ENCODE measurements at places on chromosomes 3 and 15.

DNA sequence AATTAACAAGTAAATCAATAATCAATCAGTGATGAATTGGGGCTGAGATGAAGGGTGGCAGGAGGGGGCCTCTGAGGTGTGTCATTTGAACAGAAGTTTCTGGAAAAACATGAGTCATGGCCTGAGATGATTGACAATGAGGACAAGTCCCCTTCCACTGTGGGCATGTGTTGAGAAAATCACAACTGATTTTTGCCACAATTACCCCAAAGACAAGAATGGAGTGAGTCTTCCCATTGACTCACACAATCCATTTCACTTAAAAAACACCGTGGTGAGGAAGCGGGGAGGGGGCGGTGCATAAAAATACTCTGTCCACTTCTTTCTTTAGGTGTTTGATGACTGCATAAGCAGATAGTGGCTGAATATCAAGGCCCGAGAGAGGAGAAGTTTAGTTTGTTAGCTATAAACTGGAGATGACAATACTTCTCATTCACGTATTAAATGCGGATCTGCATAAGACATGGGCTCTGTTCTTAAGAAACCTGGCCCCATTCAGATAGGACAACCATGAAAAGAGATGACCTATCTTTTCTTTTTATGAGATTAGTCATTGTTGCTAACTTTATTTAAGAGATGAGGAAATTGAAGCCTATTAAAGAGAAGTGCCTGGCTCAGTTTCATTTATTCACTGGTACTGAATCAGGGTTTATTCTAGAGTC is 34.7 kb downstream of the SHC4 start:
- no peak for DNase-seq

DNA sequence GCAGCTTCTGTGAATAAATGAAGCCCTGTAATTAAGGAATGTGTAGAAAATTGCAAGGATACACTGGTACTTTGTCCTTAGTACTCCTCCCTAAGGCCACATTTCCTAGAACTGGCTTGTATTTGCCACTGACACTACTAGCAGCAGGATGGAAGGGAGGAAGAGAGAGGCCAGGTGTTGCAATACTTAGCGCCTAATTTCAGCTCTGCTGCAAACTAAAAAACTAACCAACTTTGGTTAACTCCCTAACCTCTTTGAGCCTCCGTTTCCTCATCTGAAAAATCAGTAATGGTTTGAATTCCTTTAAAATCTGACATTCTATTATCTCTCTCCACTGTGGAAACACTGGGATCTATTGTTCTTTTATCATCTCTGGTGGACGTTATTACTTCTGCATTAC is 257.0 kb downstream of the SV2B start:
- no peak for DNase-seq

- no peak for DNase-seq
Observed at GRCh38 chr3:170858599-170858998, 11.4 kb downstream of the RPL22L1 start.

GRCh38 chr3:63724987-63725386 is 72.5 kb downstream of the SNTN start:
- DNase-seq: no peak

All from stimulated activated CD8-positive, alpha-beta memory T cell treated with anti-CD3 and anti-CD28 coated beads, Interleukin-2, amount 100 ng/mL, for 1 hour (primary cell).